ENCODE measurements at places on chromosomes 5 and 9.

DNA sequence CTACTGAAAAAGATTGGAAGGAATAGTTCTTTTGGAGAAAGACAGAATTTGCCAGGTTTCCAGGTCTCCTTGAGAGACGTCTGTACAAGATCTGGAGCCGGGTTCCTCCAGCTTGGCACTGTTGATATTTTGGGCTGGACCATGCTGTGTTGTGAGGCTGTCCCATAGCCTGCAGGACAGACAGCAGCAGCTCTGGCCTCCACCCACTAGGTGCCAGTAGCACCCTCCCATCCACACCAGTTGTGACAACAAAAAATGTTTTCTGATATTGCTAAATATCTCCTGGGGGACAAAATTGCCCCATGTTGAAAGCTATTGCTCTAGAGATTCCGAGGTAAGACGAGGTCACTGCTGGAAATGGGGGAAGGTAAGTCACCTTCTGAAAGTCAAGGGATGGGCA lies 287.7 kb upstream of the DAP start:
- no peak for DNase-seq

- no peak for DNase-seq
Observed at GRCh38 chr5:66848749-66849641, 252.8 kb downstream of the MAST4 start.

- no peak for DNase-seq
Observed at GRCh38 chr9:137829260-137829996, 48.2 kb upstream of the CACNA1B start.

- DNase-seq, result no peak
Observed at GRCh38 chr9:99051406-99051805, 53.5 kb upstream of the TGFBR1 start.

DNA sequence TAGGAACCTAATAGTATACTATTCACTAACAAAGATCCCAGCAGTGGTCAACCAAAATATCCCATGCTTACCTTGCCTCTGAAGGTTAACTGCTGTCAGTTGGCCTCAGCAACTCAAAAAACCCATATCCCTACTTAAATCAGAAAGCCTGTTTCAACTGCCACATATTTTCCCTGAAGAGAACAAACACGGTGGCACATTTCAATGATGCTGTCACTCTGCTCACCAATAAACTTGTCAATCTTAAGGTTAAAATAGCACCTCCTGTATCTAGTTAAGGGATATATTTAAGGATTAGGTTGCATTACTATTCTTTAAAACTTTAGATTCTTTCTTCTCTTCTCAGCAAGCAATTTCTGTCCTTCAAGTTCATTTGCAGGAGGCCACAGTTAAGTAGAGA lies 986.9 kb downstream of the CDH18 start:
- DNase-seq, result no peak

- DNase-seq, result no peak
Observed at GRCh38 chr5:150114773-150115408, 28.5 kb upstream of the CSF1R start.

- DNase-seq, result no peak
Observed at GRCh38 chr5:93794954-93795353, 53.6 kb upstream of the POU5F2 start.

- DNase-seq, result no peak
Observed at GRCh38 chr9:131543141-131543540, 2.2 kb upstream of the PRRT1B start.

GRCh38 chr5:98066910-98067309 lies 706.6 kb upstream of the RGMB start:
- DNase-seq, result no peak

DNA sequence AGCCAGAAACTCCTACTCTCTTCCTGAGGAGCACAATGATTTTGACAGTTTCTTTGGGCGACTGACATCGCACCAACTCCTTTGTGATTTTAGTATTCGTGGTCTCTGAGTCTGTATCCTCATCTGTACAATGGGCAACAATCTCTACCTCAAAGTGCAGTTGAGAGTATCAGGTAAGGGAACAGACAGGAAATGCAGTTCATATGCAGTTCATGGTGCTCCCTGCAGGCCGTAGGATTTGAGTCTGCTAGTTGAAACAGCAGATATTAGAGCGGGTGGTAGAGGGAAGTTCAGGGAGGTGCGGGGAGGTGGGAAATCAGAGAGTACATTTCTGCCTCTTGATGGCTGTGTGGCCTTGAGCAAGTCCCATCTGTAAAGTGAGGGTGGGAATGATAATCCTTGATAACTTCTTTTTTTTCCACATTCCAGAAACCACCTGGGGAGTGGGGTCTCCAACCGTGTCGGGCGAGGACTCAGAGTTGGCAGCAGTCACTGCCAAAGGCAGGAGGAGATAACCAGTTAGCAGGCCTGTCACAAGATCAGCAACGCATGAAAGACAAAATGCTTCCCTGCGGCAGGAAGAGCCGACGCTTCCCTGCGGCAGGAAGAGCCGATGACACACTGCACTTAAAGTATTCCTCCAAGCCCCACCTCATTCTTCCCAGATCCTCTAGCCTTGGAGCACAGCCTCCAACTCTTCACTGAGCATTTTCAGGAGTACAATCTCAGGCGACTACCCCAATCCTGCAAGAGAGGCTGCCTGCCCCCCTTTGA lies 6.0 kb upstream of the NEK6 start:
- no peak for DNase-seq

- no peak for DNase-seq
Observed at GRCh38 chr9:126886034-126886822, 25.8 kb downstream of the ZBTB34 start.

DNA sequence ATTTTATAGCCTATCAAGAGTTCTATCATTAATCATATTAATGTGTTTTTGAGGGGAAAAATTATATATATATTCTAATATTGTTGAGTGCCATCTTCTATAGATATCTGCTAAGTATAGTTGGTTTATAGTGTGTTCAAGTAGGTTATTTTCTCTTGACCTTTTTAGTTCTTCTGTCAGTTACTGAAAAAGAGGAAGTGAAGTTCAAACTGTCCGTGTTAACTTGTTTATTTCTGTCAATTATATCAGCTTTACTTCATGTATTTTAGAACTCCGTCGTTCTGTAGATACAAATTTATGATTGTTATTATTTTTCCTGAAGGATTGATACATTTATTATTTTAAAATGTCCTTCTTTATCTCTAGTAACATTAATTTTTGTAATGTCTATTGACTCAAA lies 1209.1 kb downstream of the CDH12 start:
- no peak for DNase-seq

GRCh38 chr5:120518581-120518980 lies 54.5 kb downstream of the PRR16 start:
- DNase-seq, result no peak

GRCh38 chr5:83517072-83517687 lies 45.6 kb downstream of the VCAN start:
- DNase-seq, result no peak

DNA sequence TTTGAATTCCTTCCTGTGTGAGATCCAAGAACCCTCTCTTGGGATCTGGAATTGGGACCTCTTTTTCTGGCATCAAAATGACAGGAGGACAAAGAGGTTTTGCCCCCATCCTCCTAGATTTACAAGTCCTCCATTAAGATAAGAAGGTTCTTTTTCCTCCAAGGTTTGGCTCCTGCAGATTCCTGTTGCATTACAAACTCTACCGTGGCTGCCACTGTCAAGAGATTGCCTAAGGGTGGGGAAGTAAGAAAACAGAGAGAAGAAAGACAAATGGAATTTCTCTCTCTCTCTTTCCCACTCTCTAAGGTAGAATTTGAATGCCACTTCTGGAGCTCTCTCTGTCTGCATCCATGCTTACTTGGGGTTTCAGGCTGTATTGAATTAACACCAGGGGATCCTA lies 12.0 kb upstream of the SVEP1 start:
- DNase-seq, result no peak

DNA sequence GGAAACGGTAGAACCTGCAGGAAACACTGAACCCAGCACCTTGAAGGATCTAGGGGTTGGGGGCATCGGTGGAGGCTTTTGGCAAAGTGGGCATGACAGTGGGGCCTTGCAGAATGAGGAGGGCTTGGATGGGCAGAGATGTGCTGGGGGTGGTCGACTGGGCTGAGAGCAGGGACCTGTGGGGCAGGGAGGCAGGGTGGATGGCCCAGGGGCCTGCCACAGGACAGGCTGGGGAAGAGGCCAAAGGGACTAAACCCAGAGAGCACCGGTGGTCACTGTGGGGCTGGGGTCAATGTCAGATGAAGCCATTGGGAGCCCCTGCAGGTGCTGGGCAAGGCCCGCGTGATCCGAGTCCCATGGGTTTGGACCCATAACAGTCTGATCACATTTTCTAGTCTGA lies 175.3 kb downstream of the DAB2IP start:
- no peak for DNase-seq

- no peak for DNase-seq
Observed at GRCh38 chr9:19331877-19332276, 48.2 kb downstream of the RPS6 start.

GRCh38 chr9:97405551-97405950 lies 6.3 kb upstream of the TDRD7 start:
- no peak for DNase-seq

- DNase-seq, result no peak
Observed at GRCh38 chr5:96275051-96275450, 158.0 kb downstream of the PCSK1 start.

GRCh38 chr5:1140171-1140817 lies 28.4 kb upstream of the SLC12A7 start:
- DNase-seq, result peak; percentile 27

GRCh38 chr5:60495644-60496520 lies 204.1 kb downstream of the DEPDC1B start:
- no peak for DNase-seq

GRCh38 chr5:14676320-14676719 lies 11.8 kb downstream of the OTULIN start:
- DNase-seq, result no peak

- no peak for DNase-seq
Observed at GRCh38 chr9:98714833-98715232, 6.1 kb upstream of the GABBR2 start.

- no peak for DNase-seq
Observed at GRCh38 chr9:123541411-123541810, 185.4 kb downstream of the CRB2 start.

GRCh38 chr5:73620334-73620687 lies 5.7 kb upstream of the ARHGEF28 start:
- DNase-seq, result no peak

- no peak for DNase-seq
Observed at GRCh38 chr9:17623965-17624364, 45.1 kb downstream of the SH3GL2 start.

DNA sequence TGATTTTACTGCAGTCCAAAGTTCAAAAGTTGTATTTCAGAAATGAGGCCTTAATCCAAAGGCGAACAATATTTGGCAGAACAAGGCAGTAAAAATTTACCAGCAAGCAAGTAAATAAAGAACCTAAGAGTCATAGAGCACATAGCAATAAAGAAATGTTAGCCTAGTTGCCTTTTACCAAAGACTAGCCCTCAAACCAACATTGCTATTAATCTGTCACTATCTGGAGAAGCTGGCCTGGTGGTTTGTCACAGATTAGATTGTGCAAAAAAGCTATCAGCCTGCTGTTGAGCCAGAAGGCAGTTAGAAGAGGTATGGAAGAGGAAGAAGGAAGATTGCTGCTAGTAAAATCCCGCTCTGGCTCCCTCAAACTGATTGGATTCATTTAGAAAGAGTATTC lies 304.7 kb upstream of the KLF4 start:
- no peak for DNase-seq

DNA sequence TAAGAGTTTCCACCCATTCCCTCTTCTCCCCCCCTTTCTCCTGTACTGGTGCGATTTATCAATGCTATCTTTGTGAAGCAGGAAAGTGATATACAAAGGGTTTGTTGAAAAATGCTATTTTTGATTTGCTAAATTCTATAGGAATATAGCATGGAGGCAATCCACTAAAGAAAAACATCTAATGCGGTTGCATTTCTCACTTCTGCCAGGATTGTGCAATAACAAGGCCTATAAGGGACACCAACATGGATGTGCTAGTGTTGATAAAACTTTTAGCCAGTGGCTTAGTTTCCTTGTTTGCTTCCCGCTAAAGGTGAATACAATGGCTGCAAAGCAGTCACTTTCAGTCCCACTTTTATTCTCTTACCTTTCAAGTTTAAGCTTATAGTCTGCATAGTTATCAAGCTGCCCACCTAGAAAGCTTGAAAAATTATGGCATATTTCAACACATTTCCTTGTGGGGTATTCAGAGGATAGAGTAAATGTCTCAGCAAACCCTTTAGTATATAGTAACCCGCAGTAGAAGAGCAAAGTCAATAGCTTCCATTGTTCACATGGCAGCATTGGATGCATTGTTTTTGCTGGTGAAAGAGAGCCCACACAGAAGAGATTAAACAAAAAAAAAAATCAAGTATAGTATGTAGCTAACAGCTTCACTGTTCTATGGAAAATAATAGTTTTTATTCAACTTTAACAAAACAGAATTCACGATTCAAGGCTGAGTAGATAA lies 674.6 kb upstream of the SEMA6A start:
- no peak for DNase-seq

- no peak for DNase-seq
Observed at GRCh38 chr5:163916376-163916775, 411.0 kb downstream of the MAT2B start.

GRCh38 chr9:82949203-82949602 lies 113.7 kb downstream of the RASEF start:
- DNase-seq, result no peak

DNA sequence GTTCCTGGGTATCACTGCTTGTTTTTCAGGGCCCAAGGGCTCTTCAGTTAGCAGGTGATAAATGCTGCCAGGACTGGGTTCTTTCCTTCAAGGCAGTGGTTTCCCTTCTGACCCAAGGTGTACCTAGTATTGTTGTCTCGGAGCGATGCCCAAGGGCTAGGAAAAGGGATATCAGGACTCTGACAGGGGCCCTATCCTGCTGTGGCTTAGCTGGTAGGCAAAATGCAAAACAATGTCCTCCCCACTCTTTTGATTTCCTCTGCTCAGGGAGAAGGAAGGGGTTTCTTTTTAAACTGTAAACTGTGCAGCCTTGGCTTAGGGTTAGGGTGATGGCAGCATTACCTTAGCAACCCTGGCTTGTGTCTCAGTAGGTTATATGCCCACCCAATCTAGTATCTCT lies 508.8 kb upstream of the CTNND2 start:
- no peak for DNase-seq

DNA sequence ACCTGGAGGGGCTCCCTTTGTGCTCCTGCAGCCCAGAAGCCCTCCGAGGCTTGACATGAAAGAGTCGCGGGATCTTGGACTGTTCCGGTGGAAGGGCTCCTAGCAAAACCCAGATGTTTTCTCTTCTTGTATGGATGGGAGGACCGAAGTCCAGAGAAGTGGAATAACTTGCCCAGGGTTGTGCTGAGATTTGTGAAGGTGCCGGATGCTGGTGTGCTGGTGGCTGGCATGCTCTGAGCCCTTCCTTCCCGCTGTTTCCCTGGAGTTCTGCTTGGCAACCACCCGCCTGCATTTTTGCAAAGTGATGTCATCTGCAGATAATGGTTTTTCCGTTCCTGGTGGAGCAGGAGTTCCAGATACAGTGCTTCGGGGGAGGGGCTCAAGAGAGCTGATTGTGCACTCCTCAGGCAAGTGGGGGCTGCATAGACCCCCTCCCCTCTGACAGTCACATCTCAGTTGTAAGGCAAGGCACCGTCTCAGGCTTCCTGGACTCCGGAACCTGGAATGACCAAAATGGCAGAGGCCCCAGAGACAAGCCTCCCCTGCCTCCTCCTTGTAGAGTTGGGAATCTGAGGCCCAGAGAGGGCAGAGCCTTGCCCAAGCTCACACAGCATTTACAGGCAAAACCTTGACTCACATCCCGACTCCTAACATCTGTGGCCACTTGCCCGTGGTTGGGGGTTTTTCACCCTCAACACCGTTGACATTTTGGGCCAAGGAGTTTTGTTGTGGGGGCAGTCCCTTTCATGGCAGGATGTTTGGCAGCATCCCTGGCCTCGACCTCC lies 157.0 kb downstream of the RGS3 start:
- peak; percentile 43 for DNase-seq

- no peak for DNase-seq
Observed at GRCh38 chr9:76419782-76420380, 25.7 kb upstream of the RFK start.

- no peak for DNase-seq
Observed at GRCh38 chr9:107727086-107727780, 237.7 kb upstream of the KLF4 start.
